ENCODE measurements at places on chromosomes 5 and 9.

- DNase-seq = no peak
These were observed 258.3 kb upstream of the NR4A3 start for GRCh38 chr9:99563364-99563763.

- DNase-seq = no peak
These were observed 186.6 kb downstream of the FSTL4 start for GRCh38 chr5:133425764-133426163.

DNA sequence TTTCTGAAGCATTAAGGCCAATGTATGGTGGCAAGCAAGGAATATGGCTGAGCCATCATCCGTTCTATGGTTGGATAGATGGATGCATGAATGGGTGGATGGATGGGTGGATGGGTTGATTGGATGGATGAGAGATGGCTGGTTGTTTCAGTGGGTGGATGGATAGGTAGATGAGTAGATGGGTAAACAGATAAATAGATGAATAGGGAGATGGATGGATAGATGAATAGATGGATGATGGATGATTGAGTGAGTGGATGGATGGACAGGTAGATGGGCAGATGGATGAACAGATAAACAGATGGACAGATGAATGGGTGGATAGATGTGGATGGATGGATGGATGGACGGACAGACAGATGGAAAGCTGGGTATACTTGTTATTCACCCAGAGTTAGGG lies 92.6 kb upstream of the ZNF618 start:
- no peak for DNase-seq

DNA sequence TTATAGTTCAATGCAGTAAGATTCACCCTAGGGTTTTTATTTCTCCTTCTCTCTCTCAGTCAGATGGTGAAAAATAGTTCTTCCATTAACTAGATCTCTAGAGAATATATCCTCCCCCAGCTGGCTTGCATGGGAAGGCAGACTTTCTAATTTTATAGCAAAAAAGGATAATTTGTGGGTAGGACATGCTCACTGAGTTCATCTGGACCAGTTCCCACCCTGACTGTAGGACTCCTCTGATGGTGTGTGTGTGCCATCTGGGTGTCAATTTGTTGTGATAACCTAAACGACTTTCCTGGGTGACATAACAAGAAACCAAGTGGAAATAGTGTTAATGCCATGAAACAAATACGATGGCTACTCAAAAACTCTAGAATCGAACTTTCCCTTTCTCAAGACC lies 44.9 kb downstream of the APBA1 start:
- no peak for DNase-seq

- no peak for DNase-seq
These were observed 4.9 kb downstream of the TMEM171 start for GRCh38 chr5:73125289-73125688.

DNA sequence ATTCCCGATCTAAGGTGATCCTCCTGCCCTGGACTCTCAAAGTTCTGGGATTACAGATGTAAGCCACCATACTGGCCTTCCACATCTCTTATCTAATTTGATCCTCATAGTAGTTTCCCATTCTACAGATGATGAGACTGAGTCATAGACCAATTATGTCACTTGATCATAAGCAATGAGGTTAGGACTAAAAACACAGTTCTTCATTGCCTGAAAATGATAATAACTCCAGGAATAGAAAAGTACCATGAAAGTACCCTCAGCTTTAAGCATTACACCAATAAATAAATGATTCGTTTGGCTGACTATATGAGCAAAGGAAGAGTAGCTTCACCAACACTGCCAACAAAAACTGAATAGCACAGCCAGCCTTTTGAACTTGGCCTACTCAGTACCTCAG lies 389.5 kb downstream of the ACTL7B start:
- no peak for DNase-seq

GRCh38 chr9:20944507-20944906 lies 86.9 kb downstream of the HACD4 start:
- no peak for DNase-seq

DNA sequence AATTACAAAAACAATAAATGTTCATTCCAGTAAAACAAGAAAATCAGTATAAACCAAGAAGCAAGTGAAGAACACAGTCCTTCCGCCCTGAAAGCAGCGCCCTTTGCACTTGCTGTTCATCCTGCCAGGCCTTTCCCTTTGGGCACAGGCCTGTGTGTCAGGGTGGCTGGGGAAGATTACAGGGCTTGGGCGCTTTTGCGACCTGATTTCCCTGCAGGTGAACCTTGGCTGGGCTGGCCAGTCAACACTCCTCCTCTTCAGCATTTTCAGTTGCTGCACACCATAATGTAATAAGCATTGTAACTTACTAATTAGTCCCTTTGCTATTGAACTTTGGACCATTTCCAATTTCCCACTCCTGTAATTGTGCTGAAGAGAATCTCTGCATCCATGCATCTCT lies 38.6 kb upstream of the TDRD7 start:
- DNase-seq = no peak
